ENCODE measurements at places on chromosomes 3 and 15.

- DNase-seq: no peak
Measured at GRCh38 chr3:119340014-119340413, 45.8 kb downstream of the ARHGAP31 start.

DNA sequence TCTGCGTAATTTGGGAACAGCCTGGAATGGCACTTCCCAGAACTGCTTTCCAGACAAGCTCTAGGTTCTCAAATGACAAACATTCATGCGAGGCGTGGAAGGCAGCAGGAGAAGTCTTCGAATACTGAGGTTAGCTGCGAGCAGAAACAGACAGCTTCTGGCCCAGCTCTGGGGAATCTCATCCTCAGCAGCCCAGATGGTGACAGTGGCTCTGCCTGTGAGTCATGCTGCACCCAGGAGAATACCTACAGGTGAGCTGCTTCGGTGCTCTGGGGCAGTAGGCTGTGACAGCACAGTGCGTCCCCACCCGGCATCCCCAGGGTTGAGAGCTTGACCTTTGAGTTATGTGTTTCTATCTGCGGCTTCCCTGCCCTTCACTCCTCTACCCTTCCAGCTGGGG is 258.6 kb downstream of the KLF13 start:
- DNase-seq: no peak

GRCh38 chr3:138511945-138512344 is 77.5 kb downstream of the ESYT3 start:
- no peak for DNase-seq

DNA sequence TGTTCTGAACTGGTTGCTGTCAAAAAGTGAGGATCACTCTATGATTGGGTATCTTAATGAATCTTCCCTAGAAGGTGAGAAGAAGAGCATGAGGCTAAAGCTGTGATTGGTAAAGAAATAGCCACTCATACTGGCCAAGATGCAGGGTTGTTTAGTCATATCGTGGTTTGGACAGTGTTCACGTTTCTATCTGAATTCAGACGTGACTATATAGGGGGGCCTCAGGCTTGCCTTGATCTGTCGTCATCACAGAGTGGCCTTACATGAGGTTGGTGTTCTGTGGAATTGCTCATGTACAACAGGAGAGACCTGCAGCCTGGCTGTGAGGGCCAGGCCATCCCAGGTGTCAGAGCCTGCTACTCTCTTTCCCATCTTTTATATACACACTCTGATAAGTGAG is 12.4 kb downstream of the RTP2 start:
- DNase-seq: no peak

- DNase-seq: no peak
Measured at GRCh38 chr15:40908095-40908494, 13.8 kb downstream of the VPS18 start.

All from non-pigmented ciliary epithelial cell (primary cell).